ENCODE measurements at places on chromosomes 5 and 9.

GRCh38 chr9:75885652-75886051 is 4.8 kb upstream of the PCSK5 start:
- H3K4me1 ChIP-seq = peaks cover 17% of the 10 kb centered on the region
- DNase-seq = no peak
- peaks cover 50% of the 10 kb centered on the region for H3K27me3 ChIP-seq
- no peaks in the 10 kb centered on the region for H3K36me3 ChIP-seq
- no peak overlapping the region for H3K27ac ChIP-seq

GRCh38 chr5:145887217-145887616 is 14.4 kb upstream of the GRXCR2 start:
- no peak overlapping the region for H3K4me3 ChIP-seq
- H3K4me1 ChIP-seq = no peaks in the 10 kb centered on the region
- DNase-seq = no peak

GRCh38 chr5:163330723-163331668 is 106.4 kb upstream of the CCNG1 start:
- H3K4me3 ChIP-seq = no peak overlapping the region
- H3K4me1 ChIP-seq = no peaks in the 10 kb centered on the region
- no peak for DNase-seq
- peaks cover 17% of the 10 kb centered on the region for H3K27me3 ChIP-seq

DNA sequence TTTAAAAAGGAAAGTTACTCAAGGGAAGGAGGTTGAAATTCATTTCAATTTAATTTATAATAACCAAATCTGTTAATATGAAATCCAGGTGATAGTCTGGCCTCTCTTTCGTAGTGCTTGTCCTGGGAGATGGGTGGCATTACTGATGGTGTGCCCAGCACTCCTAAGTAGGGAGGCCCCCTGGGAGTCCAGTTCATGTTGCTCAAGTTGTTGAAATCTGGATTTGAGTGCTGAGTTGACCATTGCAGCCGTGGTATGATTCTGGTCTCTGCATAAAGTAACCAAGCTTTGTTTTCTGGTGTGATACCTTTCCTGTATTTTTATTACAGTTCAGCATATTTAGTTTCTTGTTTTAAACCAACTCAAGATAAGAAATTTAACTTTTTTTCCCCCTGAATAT is 287.8 kb downstream of the FANCC start:
- H3K4me3 ChIP-seq = no peak overlapping the region
- no peak for DNase-seq
- H3K4me1 ChIP-seq = peaks cover 13% of the 10 kb centered on the region
- H3K36me3 ChIP-seq = no peaks in the 10 kb centered on the region
- H3K27me3 ChIP-seq = no peaks in the 10 kb centered on the region

GRCh38 chr9:89732939-89733324 is 128.1 kb downstream of the GADD45G start:
- no peak overlapping the region for H3K4me3 ChIP-seq
- no peaks in the 10 kb centered on the region for H3K4me1 ChIP-seq
- no peaks in the 10 kb centered on the region for H3K27me3 ChIP-seq
- no peak overlapping the region for H3K27ac ChIP-seq
- no peaks in the 10 kb centered on the region for H3K36me3 ChIP-seq
